ENCODE measurements at places on chromosomes 13 and 19.

GRCh38 chr19:18731562-18732008 is 48.1 kb downstream of the CRTC1 start:
- peak; percentile 13 for DNase-seq

GRCh38 chr13:112977091-112977490 is 8.1 kb downstream of the MCF2L start:
- no peak for DNase-seq

DNA sequence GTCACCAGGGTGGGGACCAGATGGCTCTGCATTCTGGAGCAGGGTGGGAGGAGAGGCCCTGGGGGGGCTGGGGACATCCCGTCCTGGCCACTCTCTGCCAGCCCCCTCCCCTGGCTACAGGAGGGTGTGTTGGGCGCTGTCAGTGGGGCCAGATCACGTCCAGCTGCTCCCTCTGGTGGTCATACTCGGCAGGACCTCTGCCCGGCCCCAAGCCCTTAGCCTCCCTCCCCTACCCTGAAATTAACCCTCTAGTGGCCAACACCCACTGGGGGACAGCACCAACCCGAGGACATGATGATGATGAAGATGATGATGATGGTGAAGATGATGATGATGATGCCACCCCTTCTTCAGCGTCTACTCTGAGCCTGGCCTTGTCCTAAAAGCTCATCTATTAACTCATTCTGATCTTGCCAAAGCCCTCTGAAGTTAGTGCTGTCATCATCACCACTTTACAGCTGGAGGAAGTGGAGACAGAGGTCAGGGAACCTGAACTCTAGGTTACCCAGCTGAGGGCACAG is 590 bp upstream of the LGI4 start:
- DNase-seq: peak; percentile 55

DNA sequence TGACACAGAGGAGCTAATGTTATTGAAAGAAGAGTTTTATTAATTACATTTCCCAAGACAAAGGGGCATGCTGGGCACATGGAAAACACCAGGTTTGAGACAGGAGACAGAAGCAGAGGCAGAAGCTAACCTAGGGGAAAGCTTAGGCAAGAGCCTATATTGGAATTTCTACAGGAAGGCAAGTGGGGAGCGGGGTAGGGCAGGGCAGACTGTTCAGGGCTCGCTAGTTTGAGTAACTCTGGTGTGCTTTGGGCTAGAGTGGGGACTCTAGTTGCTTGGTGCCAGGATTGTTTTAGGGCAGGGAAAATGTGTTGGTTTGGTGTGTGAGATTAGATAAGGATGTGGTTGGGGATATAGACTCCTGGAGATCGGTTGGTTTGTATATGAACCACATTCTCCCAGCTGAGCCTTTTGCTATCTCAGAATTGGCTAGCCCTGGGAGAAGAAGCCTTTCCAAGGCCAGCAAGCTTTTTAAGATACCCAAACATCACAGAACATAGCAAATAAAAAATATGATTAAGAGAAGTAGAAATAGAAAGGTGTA is 8.4 kb upstream of the UFM1 start:
- no peak for DNase-seq

DNA sequence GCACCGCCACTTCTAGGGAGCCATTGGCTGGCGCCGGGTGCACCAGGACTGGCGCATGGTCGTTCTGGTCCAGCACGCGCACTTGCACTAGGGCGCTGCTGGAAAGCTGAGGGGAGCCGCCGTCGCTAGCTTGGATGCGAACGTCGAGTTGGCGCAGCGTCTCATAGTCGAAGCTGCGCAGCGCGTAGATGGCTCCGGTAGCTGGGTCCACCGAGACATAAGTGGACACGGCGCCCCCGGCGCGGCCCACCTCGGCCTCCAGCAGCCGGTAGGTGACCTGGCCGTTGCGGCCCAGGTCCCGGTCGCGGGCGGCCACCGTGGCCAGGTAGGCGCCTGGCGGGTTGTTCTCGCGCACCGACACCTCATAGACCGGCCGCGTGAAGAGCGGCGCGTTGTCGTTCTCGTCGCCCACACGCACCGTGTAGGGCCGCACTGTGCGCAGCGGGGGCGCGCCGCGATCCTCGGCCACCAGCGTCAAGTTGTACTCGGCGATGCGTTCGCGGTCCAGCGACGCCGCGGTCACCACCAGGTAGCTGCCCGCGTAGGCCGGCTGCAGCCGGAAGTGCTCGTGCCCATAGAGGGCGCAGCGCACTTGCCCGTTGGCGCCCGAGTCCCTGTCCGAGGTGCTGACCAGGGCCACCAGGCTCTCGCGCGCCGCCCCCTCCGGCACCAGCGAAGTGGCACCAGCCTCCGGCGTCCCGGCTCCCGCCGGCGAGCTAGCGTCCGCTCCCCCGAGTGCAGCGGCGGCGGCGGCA is 1.7 kb downstream of the PCDH8 start:
- DNase-seq: peak; percentile 2

GRCh38 chr19:14393329-14393728 is 12.1 kb downstream of the ADGRE5 start:
- DNase-seq: no peak

DNA sequence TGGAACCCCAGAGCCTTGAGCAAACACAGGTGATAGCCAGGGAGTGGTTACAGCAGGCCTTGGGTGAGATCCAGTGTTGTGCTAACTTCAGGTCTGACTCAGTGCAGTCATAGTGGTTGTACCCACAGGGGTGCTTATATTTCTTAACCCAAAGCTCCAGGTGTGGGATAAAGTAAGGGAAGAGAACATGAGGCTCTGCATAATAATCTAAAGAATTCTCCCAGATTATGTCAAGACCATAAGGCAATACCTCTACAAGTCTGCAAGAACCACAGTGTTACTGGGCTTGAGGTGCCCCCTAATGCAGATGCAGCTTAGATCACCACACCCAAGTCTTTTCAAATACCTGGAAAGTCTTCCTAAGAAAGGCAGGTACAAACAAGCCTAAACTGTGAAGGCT is 485.4 kb downstream of the RFC3 start:
- no peak for DNase-seq

DNA sequence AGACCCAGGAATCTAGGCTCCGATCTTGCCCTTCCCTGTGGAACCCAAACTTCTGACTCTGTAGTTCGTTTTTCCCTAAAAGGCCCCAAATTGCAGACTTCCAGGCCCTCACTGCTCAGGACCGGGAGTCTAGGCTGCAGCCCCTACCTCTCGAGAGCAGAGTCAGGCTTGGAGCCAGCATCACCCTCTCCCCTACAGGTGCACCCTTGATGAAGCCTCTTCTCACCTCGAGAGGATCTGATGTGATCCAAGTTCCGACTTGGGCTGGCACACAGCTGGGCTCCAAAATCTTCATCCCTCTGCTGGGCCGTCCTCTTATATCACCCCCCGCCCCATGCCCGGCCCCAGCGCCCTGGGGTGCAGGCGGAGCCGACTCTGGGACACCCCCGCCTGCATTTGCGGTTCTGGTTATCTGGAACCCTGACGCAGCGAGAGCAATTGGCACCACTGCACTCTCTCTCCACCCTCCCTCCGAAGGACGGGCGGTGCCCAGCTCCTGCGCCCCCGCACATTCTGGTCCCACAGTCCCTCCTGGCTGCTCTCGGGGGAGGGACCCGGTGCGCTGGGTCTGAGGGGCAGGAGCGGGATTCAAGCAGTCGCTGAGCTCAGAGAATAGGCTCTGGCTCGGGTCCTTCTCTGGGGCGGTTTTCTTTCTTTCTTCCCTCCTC is at the start of gene KLK7:
KLK7 (minus strand) TSS at position 293 of the 668 bp plus-strand sequence. CDS start 1,518 bp downstream, outside the sequence.
- no peak for DNase-seq

GRCh38 chr19:12886651-12886968 is 391 bp downstream of the KLF1 start:
- DNase-seq: no peak

DNA sequence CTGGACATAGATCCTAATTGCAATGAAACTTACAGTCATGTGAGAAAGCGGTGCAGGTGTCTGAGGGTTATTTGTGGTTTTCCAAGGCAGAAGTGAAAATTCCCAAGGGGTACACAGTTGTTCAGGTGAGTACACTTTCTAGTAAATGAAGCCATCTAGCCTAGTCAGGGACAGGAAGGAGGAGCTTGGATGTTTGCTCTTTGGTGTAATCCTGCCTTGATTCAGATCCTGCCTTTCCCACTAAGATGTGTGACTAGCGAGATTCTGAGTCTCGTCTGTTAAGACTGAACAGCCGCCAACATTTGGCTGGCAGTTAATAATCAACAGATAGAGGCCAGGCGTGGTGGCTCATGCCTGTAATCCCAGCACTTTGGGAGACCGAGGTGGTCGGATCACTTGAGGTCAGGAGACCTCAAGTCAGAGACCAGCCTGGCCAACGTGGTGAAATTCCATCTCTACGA is 2.5 kb downstream of the RPS9 start:
- DNase-seq: peak; percentile 13

GRCh38 chr19:56547535-56547934 is 8.8 kb downstream of the ZFP28 start:
- no peak for DNase-seq

GRCh38 chr19:5826531-5827341 is 12.8 kb downstream of the FUT6 start:
- DNase-seq: no peak

DNA sequence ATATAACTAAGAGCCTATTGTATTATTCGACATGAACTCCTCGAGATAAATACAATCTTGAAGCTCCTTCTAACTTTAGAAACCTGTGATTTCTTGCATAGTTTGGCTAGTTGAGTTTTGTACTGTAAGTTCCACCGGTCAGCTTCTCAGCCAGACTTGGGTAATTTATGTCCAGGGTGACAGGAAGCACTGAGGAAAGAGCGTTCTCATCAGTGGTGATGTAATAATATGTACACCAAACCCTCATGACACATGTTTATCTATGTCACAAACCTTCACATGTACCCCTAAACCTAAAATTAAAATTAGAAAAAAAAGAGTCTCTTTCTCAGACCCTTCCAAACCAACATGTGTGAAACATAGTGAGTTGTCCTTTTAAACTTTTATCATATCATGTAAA is 205.7 kb downstream of the KCNRG start:
- no peak for DNase-seq

DNA sequence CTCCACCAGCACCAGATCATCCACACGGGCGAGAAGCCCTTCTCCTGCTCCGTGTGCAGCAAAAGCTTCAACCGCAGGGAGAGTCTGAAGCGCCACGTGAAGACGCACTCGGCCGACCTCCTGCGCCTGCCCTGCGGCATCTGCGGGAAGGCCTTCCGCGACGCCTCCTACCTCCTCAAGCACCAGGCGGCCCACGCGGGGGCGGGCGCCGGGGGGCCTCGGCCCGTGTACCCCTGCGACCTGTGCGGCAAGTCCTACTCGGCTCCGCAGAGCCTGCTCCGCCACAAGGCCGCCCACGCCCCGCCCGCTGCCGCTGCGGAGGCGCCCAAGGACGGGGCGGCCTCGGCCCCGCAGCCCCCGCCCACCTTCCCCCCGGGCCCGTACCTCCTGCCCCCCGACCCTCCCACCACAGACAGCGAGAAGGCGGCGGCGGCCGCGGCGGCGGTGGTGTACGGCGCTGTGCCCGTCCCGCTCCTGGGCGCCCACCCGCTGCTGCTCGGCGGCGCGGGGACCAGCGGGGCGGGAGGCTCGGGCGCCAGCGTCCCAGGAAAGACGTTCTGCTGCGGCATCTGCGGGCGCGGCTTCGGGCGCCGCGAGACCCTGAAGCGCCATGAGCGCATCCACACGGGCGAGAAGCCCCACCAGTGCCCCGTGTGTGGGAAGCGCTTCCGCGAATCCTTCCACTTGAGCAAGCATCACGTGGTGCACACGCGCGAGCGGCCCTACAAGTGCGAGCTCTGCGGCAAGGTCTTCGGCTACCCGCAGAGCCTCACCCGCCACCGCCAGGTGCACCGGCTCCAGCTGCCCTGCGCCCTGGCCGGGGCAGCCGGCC is 9.4 kb downstream of the ZNF784 start:
- no peak for DNase-seq

DNA sequence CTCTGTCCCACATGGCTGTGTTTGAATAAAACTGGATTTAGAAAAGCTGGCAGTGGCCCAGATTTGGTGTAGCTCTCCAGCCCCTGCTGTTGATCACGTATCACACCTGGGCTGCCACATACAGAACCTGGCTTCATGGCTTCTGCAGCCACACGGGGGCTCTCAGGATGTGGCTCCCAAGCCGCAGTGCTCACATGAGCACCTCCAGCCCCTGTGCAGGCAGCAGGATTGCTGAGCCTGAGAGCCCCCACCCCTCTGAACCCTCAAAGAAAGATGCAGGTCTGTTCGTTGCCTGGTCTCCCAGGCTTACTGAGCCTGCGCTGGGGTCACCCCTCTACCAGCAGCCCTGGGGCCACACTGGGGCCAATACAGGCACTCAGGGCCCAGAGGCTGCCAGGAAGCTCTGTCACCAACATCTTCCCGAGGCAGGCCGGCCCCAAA is 2.7 kb downstream of the PLEKHF1 start:
- no peak for DNase-seq

DNA sequence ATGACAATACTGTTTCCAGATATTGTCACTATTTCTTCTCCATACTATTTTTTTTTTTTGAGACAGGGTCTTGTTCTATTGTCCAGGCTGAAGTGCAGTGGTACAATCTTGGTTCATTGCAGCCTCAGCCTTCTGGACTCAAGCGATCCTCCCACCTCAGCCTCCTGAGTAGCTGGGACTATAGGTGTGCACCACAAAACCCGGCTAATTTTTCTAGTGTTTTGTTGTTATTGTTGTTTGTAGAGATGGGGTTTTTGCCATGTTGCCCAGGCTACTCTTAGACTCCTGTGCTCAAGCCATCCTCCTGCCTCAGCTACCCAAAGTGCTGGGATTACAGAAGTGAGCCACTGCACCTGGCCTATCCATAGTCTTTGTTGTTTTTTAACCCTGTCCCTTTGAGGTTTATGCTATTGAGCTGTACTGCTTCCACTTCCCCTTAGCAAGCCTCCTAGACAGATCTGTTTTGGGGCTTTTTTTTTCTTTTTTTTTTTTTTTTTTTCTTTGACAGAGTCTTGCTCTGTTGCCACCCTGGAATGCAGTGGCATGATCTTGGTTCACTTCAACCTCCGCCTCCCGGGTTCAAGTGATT is 27.6 kb upstream of the MAP3K10 start:
- DNase-seq: no peak

DNA sequence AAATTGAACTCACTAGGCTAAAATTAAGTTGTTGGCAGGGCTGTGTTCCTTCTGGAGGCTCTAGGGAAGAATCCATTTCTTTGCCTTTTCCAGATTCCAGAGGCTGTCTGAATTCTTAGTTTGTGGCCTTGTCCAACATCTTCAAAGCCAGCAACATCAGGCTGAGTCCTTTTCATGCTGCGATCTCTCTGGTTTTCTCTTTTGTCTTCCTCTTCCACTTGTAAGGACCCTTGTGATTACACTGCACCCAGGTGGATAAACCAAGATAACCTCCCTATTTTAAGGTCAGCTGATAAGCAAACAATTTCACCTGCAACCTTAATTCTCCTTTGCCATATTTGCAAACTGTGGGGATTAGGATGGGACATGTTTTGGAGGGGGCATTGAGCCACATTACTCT is 11.5 kb downstream of the UTP14C start:
- no peak for DNase-seq

DNA sequence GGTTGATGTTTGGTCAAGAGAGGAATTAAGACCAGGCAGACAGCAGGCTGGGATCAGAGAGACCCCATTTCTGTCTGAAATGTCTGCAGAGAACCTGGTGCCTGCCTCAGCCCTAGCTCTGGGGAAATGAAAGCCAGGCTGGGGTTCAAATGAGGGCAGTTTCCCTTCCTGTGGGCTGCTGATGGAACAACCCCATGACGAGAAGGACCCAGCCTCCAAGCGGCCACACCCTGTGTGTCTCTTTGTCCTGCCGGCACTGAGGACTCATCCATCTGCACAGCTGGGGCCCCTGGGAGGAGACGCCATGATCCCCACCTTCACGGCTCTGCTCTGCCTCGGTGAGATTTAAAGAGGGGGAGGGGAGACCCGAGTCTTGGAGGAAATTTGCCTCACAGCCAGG is at the start of gene LILRB4:
LILRB4 (plus strand) TSS at position 256 of the 400 bp plus-strand sequence; CDS start at position 305, 49 bp downstream.
- no peak for DNase-seq
